ENCODE measurements at places on chromosomes 11 and 22. TPM values are rescaled to one million over a fixed set of nuclear protein-coding genes. Genes with fewer than 3 reads are reported as not detected.

- DNase-seq, result no peak
- H3K4me3 ChIP-seq, result no peak overlapping the region
- H3K4me1 ChIP-seq, result peaks cover 7% of the 10 kb centered on the region
- H3K36me3 ChIP-seq, result no peaks in the 10 kb centered on the region
Measured at GRCh38 chr11:86294026-86294425, 8.0 kb upstream of the HIKESHI start.

- H3K4me3 ChIP-seq, result no peak overlapping the region
- H3K27me3 ChIP-seq, result no peaks in the 10 kb centered on the region
- H3K4me1 ChIP-seq, result no peaks in the 10 kb centered on the region
Measured at GRCh38 chr11:43825217-43825816, 55.3 kb upstream of the ALKBH3 start.

GRCh38 chr11:124970925-124971324, 16.9 kb downstream of the CCDC15 start:
- no peak overlapping the region for H3K27ac ChIP-seq
- DNase-seq, result no peak
- H3K4me3 ChIP-seq, result no peak overlapping the region
- no peaks in the 10 kb centered on the region for H3K36me3 ChIP-seq
- no peaks in the 10 kb centered on the region for H3K4me1 ChIP-seq

DNA sequence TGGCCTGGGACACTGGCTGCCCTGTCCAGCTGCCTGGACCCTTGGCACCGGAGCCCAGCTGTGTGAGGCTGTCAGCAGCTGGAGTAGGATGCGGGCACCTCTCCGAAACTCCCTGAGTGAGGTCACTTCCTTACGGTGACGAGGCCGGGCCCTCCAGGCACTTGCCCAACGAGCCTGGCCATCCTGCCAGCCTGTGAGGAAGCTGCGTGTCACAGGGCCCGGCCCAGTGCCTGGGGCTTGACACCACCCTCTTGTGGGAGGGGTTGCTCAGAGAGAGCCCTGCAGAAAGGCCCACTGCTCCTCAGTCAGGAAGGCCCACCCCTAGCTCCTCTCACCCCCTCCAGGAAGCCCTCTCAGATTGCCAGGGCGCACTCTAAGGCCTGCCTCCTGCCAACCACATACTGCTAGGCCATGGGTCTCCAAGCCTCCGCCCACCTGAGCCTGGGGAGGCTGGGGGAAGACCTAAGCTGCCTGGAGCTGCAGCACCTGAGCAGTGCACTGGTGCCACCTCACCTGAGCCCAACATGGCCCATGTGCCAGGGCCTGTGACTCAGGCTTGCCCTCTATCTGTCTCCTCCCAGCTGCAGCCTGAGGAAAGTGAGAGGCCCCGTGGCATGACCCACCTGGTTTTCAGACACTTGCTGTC, 4.3 kb upstream of the PHLDA2 start:
- no peak for DNase-seq
- no peak overlapping the region for H3K4me3 ChIP-seq
- no peaks in the 10 kb centered on the region for H3K27me3 ChIP-seq

DNA sequence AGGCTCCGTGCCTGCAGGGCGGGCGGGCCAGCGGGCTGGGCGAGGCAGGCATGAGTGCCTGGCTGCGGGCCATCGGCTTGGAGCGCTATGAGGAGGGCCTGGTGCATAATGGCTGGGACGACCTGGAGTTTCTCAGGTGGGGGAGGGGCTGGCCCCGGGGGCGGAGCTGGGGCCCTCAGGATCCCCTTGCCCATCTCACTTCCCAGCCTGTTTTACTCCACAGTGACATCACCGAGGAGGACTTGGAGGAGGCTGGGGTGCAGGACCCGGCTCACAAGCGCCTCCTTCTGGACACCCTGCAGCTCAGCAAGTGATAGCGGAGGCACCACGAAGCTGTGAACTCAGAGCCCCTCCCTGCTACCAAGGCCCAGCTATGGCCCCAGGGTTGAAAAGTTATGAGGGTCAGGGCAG, 5.9 kb downstream of the PHOX2A start:
- H3K27me3 ChIP-seq, result peaks cover 3% of the 10 kb centered on the region
- H3K4me3 ChIP-seq, result no peak overlapping the region
- H3K27ac ChIP-seq, result no peak overlapping the region

GRCh38 chr11:86043765-86044503, 24.9 kb downstream of the PICALM start:
- no peak overlapping the region for H3K27ac ChIP-seq
- no peak overlapping the region for H3K4me3 ChIP-seq
- no peaks in the 10 kb centered on the region for H3K27me3 ChIP-seq
- H3K36me3 ChIP-seq, result no peaks in the 10 kb centered on the region
- no peak for DNase-seq
- peaks cover 88% of the 10 kb centered on the region for H3K4me1 ChIP-seq

GRCh38 chr11:128924104-128924503, 18.6 kb downstream of the TP53AIP1 start:
- peaks cover 4% of the 10 kb centered on the region for H3K4me1 ChIP-seq
- no peak overlapping the region for H3K27ac ChIP-seq
- no peak for DNase-seq
- H3K4me3 ChIP-seq, result no peak overlapping the region

- H3K36me3 ChIP-seq, result peaks cover 16% of the 10 kb centered on the region
- peak overlapping the region; percentile 89 for H3K27ac ChIP-seq
- no peaks in the 10 kb centered on the region for H3K27me3 ChIP-seq
- DNase-seq, result no peak
- no peak overlapping the region for H3K4me3 ChIP-seq
Measured at GRCh38 chr22:20551805-20552442, 44.5 kb downstream of the MED15 start.

DNA sequence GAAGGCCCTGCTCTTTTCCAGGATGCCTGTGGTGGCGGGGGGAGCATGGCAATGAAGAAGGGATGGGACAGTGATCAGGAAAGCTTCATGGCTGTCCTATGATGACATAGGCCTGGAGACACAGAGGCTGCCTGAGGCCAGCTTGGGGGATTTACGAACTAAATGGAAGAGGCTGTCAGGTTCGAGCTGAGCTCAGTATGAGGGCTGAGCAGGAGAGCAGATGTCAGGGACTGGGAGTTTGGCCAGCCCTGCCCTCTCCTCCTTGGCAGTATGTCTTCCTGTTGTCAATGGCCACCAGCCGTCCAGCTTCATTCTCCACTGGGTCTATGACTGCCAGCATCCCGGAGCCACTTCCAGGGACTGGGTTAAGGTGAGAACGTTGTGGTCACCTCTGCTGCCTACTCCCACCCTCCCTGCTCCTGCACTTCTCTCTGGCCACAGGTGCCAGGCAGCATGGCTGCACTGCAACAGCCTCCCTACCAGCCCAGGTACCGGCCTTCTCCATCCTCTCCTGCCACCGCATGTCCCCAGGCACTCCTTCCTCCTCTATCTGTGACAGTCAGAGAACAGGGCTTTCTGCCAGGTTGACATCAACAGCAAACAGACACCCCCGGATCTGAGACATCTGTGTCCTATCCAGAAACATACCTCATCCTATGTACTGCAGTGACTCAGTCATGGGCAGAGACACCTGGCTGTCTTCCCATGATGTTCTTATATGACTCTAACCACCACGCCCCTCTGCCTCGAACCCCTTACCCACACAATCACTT, 75.1 kb downstream of the KIRREL3 start:
- no peak for DNase-seq
- H3K27ac ChIP-seq, result no peak overlapping the region
- no peaks in the 10 kb centered on the region for H3K36me3 ChIP-seq
- no peak overlapping the region for H3K4me3 ChIP-seq
- no peaks in the 10 kb centered on the region for H3K27me3 ChIP-seq

- H3K4me3 ChIP-seq, result no peak overlapping the region
- H3K27me3 ChIP-seq, result no peaks in the 10 kb centered on the region
- H3K4me1 ChIP-seq, result peaks cover 11% of the 10 kb centered on the region
Measured at GRCh38 chr11:94658386-94658785, 91.2 kb downstream of the PIWIL4 start.

DNA sequence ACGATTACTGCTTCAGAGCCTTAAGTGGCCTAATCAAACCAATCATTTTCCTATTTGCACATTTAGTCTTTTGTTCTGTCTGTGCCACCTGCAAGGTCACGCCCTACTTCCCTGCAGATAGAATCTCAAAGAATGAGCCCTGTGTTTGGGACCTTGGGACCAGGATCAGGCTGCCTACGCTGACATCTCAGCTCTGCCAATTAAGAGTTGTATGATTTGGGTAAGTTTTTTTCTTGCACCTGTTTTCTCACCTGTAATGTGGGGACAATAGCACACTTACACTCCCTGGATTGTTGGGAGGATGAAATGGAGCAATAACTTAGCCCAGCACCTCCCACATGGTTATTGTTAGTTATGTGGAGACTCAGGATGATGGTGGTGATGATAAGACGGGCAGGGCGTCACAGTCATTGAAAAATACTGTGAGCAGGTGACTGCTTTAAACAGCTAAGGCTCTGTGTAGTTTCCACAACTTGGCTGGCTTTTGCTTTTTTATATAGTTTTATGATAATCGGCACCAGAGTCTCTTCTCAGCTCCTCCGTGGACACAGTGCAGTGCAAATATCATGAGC, 155.0 kb downstream of the ADAMTS15 start:
- no peak for DNase-seq
- no peak overlapping the region for H3K4me3 ChIP-seq
- no peaks in the 10 kb centered on the region for H3K36me3 ChIP-seq
- peaks cover 18% of the 10 kb centered on the region for H3K4me1 ChIP-seq
- H3K27ac ChIP-seq, result no peak overlapping the region

- H3K27me3 ChIP-seq, result no peaks in the 10 kb centered on the region
- peaks cover 13% of the 10 kb centered on the region for H3K4me1 ChIP-seq
- H3K27ac ChIP-seq, result no peak overlapping the region
Measured at GRCh38 chr11:72773291-72773690, 20.6 kb downstream of the STARD10 start.

DNA sequence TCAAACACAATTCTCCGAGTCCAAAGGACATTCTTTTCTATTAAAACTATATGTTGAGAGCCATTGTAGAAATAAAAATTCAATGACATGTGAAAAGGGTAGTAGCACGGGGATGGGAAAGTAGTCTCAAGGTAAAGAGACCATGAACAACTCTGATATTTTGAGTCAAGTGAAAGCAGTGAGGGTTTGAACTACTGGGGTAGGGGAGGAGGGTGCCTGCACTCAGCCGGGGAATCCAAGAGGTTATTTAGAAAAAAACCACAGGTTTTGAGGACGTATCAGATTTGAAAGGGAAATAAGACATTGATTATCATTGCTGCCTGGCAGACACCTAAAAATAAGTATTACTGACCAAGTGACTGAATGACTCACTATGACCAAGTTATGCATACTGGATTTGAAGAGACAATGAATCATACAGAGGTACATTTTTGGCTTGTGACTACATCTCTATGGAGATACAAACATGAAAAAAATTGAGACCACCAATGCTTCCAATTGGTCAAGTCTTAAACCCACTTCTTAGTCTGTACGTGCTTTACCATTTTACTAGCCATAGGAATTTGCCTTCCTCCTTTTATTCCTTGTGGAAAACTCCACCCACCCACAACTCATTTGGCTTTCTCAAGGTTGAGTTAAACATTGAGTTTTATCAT, 2.2 kb upstream of the OR52H1 start:
- H3K4me3 ChIP-seq, result no peak overlapping the region
- H3K27ac ChIP-seq, result no peak overlapping the region
- no peak for DNase-seq
- no peaks in the 10 kb centered on the region for H3K4me1 ChIP-seq

DNA sequence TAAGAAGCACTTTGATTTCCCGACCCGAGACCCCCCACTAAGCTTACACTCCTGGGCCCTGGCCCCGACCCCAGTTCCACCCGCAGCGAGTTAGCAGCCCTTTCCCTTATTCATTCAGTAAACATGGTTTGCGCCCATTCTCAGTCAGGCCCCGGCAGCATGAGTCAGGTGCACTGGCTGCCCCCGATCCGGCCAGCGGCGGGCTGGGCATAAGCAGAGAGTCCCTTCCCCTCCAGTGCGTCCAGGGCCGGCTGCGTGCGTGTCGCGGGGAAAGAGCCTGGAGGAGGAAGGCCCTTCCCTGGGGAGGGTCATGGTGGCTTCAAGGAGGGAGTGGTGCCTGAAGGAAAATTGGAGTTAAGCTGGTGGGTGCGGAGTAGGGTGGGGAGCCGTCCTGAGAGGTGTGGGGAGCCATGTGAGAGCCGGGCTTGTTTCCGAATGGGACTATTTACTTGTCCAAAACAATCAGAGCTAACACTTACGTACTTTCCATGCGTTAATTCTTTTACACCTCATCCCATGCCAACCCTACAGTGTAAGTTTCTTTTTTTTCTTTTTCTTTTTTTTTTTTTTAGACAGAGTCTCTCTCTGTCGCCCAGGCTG, 657 bp downstream of the IGHMBP2 start:
- no peaks in the 10 kb centered on the region for H3K27me3 ChIP-seq
- no peaks in the 10 kb centered on the region for H3K36me3 ChIP-seq
- H3K4me3 ChIP-seq, result peak overlapping the region; percentile 88
- H3K4me1 ChIP-seq, result peaks cover 39% of the 10 kb centered on the region
- no peak for DNase-seq

DNA sequence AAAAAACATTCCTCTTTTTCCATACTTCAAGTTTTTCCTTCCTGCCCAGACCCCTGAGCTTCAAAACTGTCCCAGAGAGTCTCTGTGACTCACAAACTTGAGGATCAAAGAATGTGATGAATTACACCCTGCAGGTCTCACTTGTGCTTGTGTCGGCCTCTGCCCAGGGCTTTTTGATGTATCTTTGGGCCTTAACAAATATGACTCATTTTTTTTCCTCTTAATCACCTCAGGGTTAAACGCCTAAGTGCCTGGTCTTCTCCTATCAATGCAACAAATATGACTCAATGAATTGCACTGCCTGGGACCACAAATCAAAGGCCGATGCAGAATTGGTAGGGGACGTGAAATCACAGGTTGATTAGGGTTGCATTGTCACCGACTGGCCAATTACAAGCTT, 267.7 kb downstream of the LARGE1 start:
- no peaks in the 10 kb centered on the region for H3K27me3 ChIP-seq
- no peaks in the 10 kb centered on the region for H3K36me3 ChIP-seq

- DNase-seq, result no peak
- H3K4me1 ChIP-seq, result no peaks in the 10 kb centered on the region
- H3K4me3 ChIP-seq, result no peak overlapping the region
- H3K36me3 ChIP-seq, result no peaks in the 10 kb centered on the region
Measured at GRCh38 chr22:47315862-47316419, 553.5 kb downstream of the TBC1D22A start.

The TSPO gene
- total RNA-seq, result 737 TPM

The C22orf42 gene
- total RNA-seq, result not detected

The RIBC2 gene
- 0.76 TPM for total RNA-seq

The SHANK3 gene
- 3.7 TPM for total RNA-seq

The LIF gene
- total RNA-seq, result 0.12 TPM

The SF3A1 gene
- 55.7 TPM for total RNA-seq

The MRPL23 gene
- total RNA-seq, result 231 TPM

The PRG3 gene
- total RNA-seq, result not detected

The ACR gene
- not detected for total RNA-seq

Measured in esophagus squamous epithelium (tissue), 5 donors.